ENCODE measurements at places on chromosomes 6 and 20.

DNA sequence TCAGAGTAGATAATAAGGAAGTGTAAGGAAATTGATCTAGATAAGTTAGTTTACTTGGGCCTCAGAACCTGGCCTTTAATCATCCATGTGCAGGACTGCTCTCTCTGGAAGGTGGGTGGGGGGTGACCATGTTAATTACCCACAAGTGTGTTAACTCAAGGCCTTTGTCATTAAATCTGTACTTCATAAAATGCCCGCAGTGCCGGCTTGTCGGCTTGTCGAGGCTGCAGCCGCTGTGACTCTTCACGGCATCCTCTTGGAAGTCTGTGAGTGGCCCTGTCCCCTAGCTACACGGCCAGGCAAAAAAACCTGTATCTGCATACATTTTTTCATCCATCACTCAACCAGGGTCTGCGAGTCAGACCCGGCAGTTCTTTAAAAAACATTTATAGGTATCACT is 70.9 kb upstream of the ASCC3 start:
- no peak for DNase-seq

- no peak for DNase-seq
Observed at GRCh38 chr6:110560239-110561007, 84.0 kb upstream of the SLC22A16 start.

DNA sequence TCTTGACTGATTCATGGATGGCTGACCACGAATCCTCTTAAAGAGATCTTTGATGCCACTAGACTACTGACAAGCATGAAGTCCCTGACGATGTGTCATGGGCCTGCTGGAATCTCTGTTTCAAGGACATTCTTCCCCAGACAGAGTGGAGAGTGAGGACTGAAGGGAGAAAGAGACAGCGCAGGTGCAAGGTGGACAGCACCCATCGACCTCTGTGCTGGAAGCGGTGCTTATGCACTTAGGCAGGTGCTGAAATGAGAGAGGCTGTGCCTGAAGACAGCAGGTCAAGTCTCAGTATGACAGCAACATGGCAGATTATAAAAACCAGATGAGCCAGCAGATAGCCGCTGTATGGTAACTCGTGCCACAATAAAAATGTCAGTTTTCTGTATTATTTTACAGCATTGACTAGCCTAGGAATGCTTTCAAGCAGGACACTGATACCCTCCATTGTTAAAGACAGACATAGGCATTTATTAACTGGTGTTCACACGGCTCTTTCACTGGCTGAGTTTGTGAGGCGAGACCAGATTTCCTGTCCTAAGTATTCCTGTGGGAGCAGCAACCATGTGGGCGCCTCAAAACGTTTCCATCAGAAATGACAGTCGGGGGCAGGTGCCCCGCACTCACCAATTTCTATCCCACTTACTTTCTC is 47.5 kb downstream of the FOXC1 start:
- DNase-seq = no peak

- DNase-seq = no peak
Observed at GRCh38 chr6:35539223-35539622, 26.5 kb upstream of the TULP1 start.

DNA sequence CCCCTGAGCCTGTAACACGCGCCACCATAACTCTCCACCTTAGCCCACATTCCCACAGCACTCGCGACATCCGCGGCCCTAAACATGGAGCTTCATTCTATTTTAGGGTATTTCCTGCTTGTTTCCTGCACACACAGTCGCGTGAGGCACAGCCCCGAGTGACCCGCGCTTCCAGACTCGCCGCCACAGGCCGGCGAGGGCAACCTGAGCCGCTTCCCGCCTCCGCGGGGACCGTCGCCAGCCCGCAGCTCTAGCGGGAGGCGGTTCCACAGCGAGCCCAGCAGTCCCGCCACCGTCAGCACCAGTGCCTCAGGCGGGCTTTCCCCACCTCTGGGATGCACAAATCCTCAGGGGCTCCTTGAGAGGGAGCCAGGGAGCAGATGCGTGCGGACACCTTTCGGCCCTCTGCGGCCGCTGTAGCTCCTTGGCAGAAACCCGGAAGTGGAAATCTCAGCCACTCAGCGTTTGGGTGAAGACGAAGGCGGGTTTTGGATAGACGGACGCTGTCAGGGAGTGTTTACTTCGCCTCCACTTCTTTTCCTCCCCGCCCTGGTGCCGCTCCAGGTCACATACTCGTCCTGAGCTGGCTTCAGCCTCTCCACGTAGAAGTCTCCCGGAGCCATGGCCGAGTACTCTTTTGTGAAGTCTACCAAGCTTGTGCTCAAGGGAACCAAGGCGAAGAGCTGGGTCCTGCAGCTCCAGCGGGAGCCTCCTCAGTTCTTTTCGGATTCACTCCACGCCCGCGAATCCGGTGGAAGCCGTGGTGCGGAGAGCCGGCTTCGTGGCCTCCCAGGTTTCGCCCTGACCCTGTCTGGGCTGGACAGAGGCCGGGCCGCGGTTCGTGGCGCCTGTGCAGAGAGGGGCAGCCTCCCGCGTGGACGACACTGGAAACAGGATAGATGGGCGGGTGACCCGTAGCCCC is 2177.4 kb upstream of the DEFB115 start:
- DNase-seq = no peak

GRCh38 chr20:22688485-22688884 is 104.1 kb upstream of the FOXA2 start:
- no peak for DNase-seq

DNA sequence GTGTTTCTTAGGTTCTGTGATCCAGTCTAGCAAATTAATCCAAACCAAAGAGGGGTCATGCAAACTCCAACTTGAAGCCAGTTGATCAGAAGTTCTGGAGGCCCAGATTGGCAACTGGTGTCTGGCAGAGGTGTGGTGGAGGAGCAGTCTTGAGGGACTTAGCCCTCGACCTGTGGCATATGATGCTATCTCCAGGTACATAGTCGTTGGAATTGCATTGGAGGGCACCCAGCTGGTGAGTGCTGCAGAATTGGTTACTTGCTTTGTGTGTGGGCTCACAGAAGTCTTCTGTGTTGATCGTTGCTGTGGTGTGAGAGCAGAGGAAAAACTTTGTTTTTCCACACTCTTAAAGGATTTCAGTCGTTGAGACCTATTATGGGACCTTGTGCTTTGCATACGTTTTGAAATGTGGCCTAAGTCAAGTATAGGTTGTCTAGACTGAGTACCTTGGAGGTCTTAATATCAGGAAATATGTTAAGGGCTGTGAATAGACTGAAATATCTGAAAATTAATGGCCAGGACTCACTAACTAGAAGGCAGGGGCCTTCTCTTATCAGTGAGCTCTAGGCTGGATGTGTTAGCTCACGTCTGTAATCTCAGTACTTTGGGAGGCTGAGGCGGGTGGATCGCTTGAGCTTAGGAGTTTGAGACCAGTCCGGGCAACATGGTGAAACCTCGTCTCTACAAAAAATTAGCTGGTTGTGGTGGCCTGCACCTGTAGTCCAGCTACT is 7.8 kb downstream of the PANK2 start:
- DNase-seq = no peak

DNA sequence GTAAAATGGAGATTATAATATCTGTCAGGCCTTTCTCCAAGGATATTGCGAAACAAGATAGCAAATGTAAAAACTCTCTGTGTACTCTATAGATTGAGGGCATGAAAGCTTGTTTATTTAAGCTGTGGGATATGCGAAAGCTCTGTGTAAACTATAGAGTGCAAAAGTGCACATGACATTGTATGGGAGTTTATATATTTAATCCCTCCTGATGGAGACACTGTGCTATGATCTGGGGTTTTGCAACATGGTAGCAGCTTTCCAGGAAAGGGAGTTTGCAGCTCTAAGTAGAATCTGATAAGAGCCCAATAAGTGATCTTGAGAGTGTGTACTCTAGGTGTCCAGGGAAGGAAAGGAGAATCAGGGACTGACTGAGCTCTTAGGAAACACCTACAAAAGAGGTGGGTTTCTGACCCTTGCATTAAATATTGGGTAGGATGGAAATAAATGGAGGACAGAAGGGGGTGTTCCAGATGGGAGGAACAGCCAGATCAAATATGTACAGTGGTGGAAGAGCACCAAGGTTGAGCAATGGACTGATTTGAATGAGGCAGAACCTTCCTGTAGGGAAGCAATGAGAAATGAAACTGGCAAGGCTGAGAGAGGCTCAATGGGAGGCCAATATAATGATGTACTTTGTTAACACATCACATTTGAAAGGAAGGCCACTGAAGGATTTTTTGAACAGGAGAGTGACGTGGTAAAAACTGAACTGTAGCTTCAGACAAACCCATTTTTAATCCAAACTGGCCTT is 450.1 kb downstream of the GJA1 start:
- DNase-seq = no peak

- DNase-seq = no peak
Observed at GRCh38 chr20:57680131-57680716, 29.6 kb downstream of the PMEPA1 start.

- no peak for DNase-seq
Observed at GRCh38 chr20:51484831-51485230, 57.7 kb downstream of the NFATC2 start.

DNA sequence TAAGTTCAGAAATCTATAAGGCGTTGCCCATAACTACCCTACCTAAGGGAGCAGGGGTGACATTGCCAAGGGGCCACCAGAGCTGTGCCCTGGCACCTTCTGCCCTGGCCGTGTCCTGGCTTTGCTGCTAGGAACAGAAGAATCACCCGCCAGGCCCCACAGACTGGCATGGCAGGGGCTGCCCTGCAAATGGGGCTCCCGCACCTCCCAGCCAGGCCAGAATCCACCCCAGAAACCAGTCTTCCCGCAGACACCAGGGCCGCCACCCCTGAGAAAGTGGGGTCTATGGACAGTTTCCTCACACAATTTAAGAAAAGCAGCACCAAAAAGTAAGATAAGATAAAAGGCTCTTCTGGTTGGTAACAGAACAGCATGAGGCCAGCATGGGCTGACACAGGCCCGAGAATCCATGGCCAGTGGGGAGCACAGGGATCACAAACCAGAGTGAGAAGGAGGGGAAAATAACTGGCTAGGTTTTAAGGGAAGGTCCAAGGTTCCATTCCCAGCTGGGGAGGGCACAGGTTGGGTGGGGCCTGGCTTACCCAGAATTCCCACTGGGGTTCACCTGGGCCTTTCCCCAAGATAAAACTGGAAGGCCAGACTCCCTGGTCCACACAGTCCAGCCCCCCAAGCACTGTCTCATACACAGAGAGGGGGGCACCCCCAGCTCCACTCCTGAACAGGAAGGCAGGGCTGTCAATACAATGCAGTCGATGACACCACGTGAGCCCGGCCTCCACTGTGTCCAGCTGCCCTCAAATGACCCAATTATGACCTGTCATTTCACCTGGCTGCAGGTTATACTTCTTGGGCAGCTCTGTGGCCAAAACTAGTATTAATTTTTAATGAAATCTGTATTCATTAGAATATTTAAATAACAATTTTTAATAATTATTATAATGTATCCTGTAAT is 59.4 kb downstream of the PYGB start:
- DNase-seq = no peak

DNA sequence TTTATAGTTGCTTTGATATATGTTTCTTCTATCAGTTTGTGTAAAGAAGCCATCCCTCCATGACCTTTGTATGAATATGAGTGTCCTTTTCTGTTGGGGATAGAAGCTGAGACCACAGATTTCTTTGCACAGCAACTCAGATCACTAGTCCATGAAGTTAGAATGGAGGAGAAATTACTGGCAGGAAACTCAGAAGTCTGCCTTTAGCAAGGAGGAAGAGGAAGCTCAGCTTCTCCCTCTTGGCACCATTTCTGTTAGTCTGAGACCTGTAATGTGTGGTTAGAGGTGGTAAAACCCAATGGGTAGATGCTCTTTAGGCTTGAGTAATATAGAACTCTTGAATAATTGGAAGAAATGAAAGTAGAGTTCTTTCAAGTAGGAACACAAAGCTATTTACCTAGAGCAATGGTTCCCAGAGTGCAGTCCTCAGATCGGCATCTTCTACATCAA is 995.3 kb upstream of the FLRT3 start:
- no peak for DNase-seq

GRCh38 chr6:104325341-104326172 is 534.2 kb downstream of the HACE1 start:
- DNase-seq = no peak

GRCh38 chr6:50819904-50820868 is 1.5 kb downstream of the TFAP2B start:
- DNase-seq = no peak

- DNase-seq = no peak
Observed at GRCh38 chr6:146277142-146277541, 248.3 kb downstream of the GRM1 start.

DNA sequence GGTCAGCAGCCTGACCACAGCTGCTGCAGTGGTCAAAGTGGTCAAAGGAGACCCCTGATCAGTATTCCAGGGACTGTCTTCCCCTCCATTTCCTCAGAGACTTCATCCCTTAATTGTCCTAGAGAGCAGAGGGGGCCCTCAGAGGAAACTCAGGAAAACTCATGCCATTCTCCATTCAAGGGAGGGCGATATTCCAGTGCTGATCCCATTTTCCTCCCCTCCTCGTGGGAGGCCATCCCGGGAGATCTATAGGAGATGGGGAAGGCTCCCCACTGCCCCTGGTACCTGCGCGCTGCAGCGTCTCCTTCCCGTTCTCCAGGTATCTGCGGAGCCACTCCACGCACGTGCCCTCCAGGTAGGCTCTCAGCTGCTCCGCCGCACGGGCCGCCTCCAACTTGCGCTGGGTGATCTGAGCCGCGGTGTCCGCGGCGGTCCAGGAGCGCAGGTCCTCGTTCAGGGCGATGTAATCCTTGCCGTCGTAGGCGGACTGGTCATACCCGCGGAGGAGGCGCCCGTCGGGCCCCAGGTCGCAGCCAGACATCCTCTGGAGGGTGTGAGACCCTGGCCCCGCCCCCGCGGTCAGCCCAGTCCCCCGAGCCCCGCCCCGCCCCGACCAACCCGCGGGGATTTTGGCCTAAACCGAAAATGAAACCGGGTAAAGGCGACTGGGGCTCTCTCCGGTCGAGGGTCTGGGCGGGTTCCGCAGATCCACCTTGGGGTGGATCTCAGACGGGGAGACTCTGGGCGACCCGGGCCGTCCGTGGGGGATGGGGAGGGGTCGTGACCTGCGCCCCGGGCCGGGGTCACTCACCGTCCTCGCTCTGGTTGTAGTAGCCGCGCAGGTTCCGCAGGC is 878 bp downstream of the HLA-C start:
- peak; percentile 69 for DNase-seq

- no peak for DNase-seq
Observed at GRCh38 chr20:3646651-3647050, 16.5 kb downstream of the GFRA4 start.

DNA sequence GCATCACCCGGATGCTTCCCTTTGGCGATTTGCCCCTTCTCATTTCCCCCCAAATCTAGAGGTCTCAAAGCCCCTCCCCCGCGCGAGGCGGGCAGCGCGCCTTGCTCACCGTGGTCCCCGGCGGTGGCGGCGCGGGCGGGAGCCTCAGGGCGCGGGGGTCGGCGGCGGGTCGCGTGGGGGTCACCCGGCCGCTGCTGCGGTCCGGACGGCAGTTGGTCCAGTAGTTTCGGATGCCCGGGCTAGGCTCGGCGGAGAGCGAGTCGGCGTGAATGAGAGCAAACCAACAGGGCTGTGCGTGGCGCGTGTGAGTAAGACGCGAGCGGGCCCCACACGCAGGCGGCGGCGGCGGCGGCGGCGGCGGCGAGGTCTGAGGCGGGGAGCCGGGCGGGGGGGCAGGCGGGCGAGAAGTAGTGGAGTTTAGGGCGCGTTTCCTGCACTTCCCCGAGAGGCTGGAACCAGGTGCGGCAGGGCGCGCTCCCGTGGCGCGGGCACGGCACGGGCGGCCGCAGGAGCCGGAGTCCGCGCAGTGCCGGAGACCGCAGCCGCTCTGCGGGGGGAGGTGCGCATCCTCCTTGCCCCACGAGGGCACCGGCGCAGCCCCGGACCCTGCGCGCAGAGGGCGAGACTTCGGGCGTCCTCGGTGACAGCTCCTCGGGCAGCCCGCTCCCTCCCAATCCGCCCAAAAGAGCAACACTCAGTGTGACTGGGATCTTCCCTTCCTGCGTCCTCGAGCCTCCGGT is 567 bp downstream of the HS3ST5 start:
- DNase-seq = peak; percentile 3

- DNase-seq = no peak
Observed at GRCh38 chr6:105988812-105989577, 97.1 kb upstream of the PRDM1 start.

Data from activated CD4-positive, alpha-beta T cell treated with anti-CD3 and anti-CD28 coated beads, Interleukin-2, amount 50 U/mL, for 48 hours (primary cell).